Activated B cell treated with CpG ODN at 0.5 μM for 24 hours (primary cell): ENCODE measurements at places on chromosomes 13 and 19.

DNA sequence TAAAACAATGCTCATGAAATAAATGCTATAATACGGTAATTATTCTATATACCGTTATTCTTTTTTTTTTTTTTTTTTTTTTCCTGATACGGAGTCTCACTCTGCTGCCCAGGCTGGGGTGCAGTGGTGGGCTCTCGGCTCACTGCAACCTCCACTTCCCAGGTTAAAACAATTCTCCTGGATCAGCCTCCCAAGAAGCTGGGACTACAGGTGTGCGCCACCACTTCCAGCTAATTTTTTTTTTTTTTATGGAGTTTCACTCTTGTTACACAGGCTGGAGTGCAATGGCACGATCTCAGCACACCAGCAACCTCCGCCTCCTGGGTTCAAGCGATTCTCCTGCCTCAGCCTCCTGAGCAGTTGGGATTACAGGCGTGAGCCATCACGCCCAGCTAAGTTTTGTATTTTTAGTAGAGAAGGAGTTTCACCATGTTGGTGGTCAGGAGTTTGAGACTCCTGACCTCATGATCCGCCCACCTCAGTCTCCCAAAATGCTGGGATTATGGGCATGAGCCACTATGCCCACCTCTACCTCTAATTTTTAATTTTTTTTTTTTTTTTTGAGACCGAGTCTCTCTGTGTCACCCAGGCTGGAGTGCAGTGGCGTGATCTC, 6.9 kb downstream of the PPP1R15A start:
- no peak for DNase-seq

DNA sequence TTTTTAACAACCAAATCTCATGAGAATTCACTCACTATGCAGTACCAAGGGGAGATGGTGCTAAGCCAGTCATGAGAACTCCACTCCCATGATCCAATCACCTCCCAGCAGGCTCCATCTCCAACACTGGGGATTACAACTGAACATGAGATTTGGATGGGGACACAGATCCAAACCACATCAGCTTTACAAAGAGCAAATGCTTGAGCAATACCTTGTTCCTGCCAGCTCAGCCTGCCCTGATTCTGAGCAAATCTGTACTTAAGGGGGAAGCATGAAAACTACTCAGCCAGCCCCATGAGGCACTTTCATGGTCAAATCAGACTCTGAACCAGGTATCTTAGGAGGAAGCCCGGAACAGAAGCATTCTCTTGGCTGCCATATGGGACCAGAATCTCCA, 259.9 kb downstream of the TBC1D4 start:
- DNase-seq = no peak

DNA sequence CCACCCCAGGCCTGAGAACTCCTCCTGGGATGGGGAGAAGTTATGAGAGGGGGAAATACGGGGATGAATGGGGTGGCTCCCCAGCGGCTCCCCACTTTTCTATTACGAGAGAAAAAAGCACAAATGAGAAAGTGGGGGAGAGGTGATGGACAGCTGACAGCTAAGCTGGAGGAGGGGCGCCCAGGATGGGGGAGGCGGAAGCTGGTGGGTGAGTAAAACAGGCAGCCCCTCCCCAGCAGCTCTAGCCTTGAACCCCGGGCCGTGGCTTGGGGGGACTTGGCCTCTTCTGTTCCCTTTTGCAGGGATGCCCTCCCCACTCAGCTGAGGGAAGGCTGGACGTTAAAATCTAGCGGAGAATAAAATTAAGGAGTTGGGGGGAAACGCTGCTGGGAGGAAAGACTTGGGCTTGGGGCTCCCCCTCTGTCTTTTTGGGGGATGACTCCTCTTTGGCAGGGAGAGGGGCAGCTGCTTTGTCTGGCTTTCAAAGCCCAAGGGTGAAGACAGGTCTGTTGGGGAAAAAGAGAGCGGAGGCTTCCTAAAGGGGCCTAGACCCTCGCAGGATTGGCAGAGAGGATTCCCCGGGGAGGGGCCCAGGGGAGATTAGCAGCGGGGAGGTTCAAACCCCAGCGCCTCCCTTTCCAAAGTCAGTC, 1.4 kb upstream of the SAMD1 start:
- no peak for DNase-seq

DNA sequence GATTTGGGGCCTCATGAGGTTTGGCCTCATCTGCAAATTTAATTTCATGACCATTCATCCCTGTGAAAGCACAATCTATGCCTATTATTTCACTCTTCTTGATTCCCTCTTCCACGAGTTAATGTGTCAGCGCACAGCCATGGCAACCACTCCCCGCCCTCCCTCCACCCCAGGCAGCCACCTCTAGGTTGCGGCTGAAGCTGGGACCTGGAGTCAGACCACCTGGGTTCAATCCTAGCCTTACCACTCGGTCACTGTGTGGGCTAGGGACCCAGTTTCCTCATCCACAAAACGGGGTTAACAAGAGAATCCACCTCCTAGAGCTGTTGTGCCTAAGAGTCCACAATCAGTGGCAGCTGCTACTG, 9.8 kb downstream of the CHST8 start:
- no peak for DNase-seq

- no peak for DNase-seq
Measured at GRCh38 chr13:50403311-50403710, 388.1 kb downstream of the KCNRG start.

- DNase-seq = no peak
Measured at GRCh38 chr19:20640545-20640944, 20.8 kb downstream of the ZNF626 start.

DNA sequence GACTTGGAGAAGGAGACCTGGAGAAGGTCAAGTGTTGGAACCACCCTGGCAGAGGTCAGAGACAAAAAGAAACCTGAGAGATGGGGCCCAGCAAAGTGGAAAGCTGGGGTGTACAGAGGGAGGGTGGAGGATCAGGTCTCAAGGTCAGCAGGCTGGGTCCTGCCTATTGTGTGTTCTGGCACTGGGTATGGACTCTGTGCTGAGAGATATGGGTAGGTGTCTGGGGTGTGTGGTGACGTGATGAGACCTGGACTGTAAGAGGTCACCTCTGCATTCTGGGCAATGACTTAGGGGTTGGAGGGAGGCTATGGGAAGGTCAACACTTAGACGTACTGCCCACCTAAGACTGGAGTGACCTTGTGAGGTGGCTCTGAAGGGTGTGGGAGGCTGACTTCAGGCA, 88.1 kb downstream of the SCGB2B2 start:
- no peak for DNase-seq

GRCh38 chr13:67238277-67238859, 8.2 kb upstream of the PCDH9 start:
- DNase-seq = no peak

DNA sequence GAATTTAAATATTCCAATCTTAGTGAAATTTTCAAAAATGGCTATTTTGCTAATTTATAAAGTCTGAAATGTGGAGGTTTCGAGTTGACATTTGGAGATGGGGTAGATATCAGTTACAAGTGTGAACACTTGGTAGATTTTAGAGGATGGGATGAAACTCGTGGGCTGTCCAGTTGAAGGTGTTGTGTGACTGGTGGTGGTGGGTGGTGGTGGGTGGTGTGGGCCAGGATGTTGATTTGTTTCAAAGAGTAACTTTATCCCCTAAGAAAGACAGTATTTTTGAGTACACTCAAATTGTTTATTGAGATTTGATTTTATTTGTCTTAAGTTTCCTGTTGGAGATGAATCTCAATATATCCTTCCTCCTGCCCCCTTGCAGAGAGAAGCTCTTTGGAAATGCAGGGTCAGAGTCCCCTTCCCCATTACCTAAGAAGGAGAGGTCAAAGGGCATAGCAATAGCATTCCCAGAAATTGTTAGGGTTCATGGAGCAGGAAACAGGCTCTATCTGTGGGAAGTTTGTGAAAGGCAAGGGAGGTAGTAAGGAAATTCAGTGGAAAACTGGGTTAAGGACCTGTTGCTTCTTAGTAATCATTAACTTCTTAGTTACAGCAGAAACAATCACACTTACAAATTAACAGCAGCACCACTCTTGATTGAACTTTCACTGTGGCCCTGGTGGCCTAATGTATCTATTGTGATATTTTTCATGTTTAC, 133.6 kb upstream of the RNF113B start:
- no peak for DNase-seq

- DNase-seq = peak; percentile 82
Measured at GRCh38 chr19:3987619-3988371, 2.5 kb upstream of the EEF2 start.

GRCh38 chr13:29922896-29923295, 72.5 kb upstream of the UBL3 start:
- DNase-seq = no peak

- DNase-seq = peak; percentile 68
Measured at GRCh38 chr19:42529248-42529764, 1.0 kb upstream of the CEACAM1 start.

DNA sequence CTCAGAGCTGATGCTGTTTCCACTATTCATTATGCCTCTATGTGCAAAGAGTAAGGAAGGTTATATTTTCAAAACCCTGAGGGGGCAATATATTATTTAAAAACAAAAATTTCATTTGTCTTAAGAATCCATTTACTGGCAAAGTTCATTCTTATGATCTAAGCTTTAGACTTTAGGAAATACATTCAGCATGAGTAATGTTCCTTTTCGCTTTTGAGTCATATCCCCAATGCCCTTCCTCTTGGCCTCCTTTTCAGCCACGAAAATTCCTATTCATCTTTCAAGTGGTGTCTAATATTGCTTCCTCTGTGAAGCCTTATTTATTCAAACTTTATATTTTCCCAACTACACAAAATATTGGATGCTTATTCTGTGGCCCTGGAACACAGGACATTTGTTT, 1317.0 kb downstream of the PCDH9 start:
- DNase-seq = no peak

GRCh38 chr13:51844862-51845573, at the start of gene TMEM272:
TMEM272 (minus strand) TSS chr13:51845177; CDS start chr13:51838530, 6,647 bp downstream.
- peak; percentile 37 for DNase-seq
